ENCODE measurements at places on chromosomes 5 and 9.

DNA sequence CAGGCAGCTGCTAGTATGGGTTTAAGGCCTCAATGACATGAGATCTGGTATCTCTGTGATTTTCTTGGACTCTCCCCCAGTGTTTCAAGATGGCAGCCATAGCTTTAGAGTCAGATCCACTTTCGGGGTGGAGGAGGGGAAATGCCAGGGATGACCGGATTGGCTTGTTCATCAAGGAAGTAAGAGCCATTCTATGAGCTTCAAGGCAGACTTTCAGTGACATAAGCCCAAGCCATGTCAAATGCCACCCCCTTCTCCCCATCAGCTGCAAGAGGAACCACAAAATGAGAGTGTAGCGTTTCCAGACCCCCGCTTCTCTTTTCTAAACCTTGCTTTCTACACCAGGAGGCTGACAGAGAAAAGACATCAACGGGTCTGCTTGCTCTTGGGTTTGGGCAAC is 271.8 kb downstream of the PSAT1 start:
- DNase-seq, result no peak

DNA sequence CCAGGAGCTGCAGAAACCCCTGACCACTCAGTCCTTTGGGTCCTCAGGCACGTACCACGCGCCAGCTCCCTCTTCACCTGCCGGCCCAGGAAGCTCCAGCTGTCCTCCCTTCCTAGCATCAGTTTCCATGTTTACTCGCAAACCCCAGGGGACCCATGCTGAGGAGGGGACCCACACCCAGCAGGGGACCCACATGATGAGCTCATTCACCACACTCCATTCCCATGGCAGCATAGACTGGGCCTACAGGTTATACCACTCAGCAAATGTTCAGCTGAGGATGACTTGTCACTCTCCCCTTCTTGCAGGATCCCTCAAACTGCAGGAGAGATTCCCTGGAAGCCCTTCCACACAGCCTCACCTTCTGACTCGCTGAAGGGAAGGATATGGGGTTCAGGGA is 73.5 kb upstream of the GALNT10 start:
- DNase-seq, result no peak

- no peak for DNase-seq
Measured at GRCh38 chr9:29730163-29730562, 2156.9 kb upstream of the C9orf72 start.

GRCh38 chr9:90770927-90771326 is 30.7 kb upstream of the SYK start:
- no peak for DNase-seq

DNA sequence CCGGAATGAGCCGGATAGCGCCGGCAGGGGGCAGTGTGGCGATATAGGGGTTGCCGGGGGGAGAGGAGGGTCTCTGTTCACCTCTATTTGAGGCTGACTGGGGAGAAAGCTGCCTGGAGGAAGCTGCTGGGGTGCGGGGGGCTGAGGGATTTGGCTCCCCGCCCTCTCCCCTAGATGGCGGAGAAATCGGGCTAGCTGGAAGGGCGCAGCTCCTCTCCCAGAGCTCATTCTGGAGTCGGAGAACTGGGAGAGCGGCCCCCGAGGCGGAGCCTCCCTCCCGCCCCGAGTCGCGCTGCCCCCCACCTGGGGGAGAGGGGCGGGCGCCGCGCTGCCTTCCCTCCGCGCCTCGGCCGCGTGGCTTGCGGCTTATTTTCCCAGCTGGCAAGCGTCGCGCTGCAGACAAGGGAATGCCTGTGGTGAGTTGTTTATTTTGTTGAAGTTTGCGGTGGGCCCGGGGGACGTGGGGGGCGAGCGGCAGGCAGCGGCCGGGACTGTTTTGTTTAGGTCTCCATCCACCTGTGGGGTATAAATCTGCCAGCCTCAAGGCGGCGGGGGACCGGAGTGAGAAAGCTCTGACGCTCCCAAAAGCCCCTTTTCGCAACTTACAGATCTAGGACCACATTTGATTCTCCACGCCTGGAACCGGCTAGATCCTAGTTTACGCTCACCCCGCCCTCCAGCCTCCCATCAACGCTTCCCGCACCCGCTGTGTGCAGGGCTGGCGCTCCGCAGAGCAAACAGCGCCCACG is 4.1 kb upstream of the RGMB start:
- DNase-seq, result no peak

- no peak for DNase-seq
Measured at GRCh38 chr5:146589028-146589345, 73.0 kb upstream of the GPR151 start.

DNA sequence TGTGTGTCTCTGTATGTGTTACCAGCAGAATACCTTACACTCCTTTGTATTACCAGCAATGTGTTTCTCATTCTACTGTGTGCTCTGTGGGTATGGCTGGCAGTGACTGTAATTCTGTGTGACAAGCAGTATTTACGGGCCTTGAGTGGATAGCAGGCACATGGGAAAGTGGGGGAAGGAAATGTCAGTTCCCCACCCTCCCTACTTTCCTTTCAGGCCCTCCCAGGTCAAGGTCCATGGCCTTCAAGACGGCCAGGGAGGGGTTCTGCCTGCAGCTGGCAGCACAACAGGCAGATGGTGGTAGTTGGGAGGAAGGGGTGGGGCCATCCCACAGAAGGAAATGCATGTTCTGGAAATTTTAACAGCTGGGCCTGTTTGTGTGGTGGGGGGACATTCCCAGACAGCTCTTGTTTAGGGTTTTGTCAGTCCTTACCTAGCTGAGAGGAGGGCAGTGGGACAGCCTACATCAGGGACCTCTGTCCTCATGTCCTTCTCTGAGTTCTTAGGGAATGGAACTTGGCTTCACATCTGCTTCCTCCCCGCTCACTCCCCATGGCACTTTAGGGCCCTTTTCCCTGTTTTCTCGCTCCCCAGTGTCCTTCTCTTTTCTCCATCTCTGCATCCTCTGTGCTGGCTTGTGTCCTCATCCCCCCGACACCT is 14.6 kb upstream of the TNIP1 start:
- DNase-seq, result peak; percentile 40

Data from AG08395 (cell line).